A549 treated with CpdA at 1 μM for 4 hours (cell line): ENCODE measurements at places on chromosomes 7 and 10. TPM values are rescaled to one million over a fixed set of nuclear protein-coding genes. Genes with fewer than 3 reads are reported as not detected.

The PNLIPRP3 gene
- total RNA-seq = not detected in 5 replicates

The TDRD1 gene
- total RNA-seq = not detected in 5 replicates

The NIPSNAP2 gene
- total RNA-seq = 42.6 to 57.4 TPM (median 47.9 TPM) in 5 replicates

The ELN gene
- 0.07 to 0.13 TPM (median 0.09 TPM) in 4 of 5 replicates, not detected in the other for total RNA-seq

The SPDYE8 gene
- not detected in 5 replicates for total RNA-seq

The PIP4K2A gene
- total RNA-seq = 21.6 to 38.7 TPM (median 23.2 TPM) in 5 replicates

The TSPAN12 gene
- total RNA-seq = 0.51 to 1.2 TPM (median 0.80 TPM) in 5 replicates

The MBLAC1 gene
- 2.5 to 3.5 TPM (median 2.9 TPM) in 5 replicates for total RNA-seq

The GET4 gene
- total RNA-seq = 41.3 to 64.0 TPM (median 56.7 TPM) in 5 replicates

The LRRC18 gene
- total RNA-seq = not detected in 5 replicates

The IFIT2 gene
- total RNA-seq = 2.3 to 4.9 TPM (median 3.1 TPM) in 5 replicates

The AOAH gene
- total RNA-seq = 0.05 TPM in 1 of 5 replicates, not detected in the others

The CTTNBP2 gene
- total RNA-seq = 0.16 to 0.58 TPM (median 0.39 TPM) in 5 replicates
